Fibroblast of skin of scalp (primary cell): ENCODE measurements at places on chromosomes 1 and 21.
A peak's percentile ranks its signal among the peaks of the same experiment; 100 is the strongest.

- DNase-seq = no peak
Observed at GRCh38 chr1:246184503-246184902, 322.6 kb downstream of the SMYD3 start.

GRCh38 chr1:210770396-210770984, 363.5 kb downstream of the KCNH1 start:
- no peak for DNase-seq

DNA sequence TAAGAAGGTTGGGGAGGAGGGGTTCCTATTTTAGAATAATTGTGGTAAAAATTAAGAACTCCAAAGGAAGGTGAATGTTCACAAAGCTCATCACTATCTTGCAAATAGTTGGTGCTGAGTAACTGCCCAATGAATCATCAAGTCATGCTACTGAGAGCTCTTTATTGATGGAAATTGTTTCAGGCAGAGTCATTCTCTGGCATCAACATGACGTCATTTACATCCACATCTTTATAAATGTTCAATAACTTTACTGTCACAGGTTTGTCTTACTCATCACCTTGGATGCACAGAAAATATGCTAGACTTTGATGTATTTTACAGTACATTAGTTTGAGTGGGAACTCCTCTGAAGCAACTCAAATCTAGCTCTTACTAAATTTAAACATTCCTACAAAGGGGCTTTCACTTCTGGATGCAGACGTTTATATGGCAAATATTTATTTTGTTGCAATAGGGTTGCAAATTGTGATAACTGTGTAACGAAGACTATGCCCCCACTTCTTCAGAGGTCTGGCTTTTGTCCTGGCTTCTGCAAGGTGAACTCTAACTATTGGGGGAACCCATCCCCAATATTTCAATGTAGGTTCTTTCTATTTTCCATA, 273.7 kb upstream of the AJAP1 start:
- DNase-seq = peak; percentile 88

- DNase-seq = no peak
Observed at GRCh38 chr1:208747979-208748378, 503.8 kb upstream of the PLXNA2 start.

DNA sequence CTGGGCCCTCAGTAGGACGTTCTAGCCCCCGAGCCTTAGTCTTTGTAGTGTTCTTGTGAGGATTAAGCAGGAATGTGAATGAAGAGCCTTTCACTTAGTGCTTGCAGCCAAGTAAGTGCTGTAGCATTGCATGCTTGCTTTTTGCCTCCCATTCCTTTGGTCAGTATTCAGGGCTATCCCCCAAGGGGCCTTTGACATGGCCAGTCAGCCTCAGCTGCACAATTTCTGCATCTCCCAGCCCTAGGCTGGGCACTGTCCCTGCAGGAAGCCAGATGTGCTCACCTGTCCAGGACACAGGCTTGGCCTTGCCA, 30.5 kb downstream of the SOX13 start:
- peak; percentile 22 for DNase-seq

DNA sequence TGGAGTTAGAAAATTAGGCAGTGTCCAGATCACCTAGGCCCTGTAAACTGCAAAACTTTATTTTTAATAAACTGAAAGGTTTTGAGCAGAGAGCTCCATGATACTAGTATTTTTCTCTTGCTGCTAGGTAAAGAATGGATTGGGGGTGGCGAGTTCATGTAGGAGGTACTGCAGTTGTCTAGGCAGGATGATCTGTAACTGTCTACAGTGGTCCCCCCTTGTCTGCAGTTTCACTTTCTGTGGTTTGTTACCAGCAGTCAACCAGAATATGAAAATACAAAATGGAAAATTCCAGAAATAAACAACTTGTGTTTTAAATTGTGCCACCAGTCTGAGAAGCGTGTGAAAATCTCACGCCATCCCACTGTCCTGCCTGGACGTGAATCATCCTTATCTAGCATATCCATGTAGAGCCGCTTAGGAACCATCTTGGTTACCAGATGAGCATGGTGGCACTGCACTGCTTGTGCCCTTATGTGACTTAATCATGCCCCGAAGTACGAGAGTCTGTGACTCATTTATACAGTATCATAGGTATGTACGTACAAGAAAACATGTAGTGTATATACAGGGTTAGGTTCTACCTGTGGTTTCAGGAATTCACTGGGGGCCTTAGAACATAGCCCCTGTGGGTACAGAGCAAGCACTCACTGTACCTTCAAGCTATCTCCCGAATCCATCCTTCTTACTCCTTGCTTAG, 94.2 kb downstream of the AHCTF1 start:
- DNase-seq = peak; percentile 5

- no peak for DNase-seq
Observed at GRCh38 chr1:107152395-107152794, 11.6 kb downstream of the NTNG1 start.

DNA sequence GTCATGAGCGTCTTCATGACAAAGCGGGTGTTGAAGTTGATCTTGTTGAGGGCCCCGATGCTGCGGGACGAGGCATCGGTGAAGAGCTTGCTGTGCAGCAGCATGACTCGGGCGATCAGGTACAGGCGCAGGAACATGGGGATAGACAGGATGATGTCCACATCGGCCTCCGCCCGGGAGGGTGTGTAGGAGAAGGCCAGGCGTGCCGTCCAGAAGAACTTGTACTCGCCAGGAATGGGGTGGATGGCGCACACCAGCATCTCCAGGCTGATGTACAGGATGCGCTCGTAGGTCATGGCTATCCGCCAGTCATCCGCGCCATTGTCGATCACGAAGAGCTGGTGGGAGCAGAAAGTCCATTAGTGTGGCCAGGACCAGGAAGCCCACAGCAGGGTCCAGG, 98.0 kb downstream of the KCNN3 start:
- DNase-seq = no peak

DNA sequence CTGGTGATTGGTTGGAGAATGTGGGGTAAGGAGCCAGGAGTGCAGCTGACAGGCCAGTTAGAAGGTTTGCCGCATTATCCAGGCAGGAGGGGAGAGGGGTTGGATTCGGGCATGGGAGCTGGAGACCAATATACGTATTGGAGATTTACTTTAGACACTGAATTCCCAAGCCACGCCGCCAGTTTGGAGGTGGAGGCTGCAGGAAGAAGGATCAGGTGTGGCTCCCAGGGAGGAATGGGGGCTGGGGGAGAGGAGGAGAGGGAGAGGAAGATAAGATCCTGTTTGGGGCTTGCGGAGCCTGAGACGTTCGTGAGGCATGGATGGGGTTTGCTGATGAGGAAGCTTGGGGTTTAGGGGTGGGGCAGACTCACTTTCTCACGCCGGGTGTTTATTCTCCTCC, 155.1 kb upstream of the IGSF21 start:
- no peak for DNase-seq

- no peak for DNase-seq
Observed at GRCh38 chr1:181643631-181644030, 160.3 kb downstream of the CACNA1E start.

DNA sequence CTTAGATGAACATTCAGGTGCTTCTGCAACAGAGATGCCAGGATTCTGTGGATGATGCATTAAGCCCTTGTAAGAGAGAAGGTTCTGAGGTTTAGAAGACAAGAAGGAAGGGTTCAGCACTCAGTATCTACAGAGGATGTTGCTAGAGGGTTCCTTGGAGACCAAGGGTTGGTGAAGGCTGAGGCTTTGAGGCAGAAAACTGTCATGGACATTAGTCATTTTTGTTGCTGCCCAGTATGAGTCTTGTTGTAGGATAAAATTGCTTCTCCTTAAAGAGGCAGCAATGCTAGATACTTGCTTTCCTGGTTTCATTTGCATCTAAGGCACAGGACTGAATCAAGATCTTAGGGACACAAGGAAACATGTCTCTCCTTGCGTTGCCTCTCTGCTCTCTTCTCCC, 319.4 kb upstream of the NFIA start:
- DNase-seq = peak; percentile 31

DNA sequence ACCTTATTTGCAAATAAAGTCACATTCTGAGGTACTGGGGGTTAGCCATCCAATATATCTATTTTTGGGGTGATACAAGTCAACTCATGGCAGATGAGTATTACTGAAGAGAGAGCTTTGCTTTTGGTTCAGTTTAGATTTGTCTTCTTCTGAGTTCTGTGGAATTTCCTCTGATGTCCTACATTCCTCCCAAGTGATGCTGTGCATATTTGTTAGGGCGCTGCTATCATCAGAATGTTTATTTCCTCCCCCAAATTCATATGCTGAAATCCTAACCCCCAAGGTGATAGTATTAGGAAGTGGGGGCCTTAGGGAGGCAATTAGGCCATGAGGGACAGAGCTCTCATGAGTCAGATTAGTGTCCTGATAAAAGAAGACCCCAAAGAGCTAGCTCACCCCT, 96.2 kb upstream of the WLS start:
- peak; percentile 57 for DNase-seq

DNA sequence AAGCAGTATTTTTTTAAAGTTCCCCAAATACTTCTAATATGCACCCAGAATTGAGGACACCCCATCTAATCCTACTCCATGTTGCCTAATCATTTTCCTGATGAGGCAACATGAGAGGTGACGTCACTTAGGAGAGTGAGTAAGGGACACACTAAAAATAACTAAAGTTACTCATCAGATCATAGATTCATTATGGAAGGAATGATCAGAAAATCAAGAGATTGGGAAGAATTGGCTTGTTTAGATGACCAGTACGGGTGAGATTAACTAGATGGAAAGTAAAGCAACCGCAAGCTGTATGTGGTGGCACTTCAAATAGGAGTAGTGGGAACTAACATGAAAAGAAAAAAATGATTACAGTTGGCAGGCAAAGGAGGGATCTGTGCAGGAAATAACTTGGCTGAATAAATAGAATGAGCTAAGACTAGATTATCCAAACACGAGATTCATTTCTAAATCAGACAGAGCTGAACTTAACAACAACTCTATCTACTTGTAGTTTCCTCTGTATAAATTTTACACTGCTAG, 61.4 kb upstream of the CXADR start:
- DNase-seq = peak; percentile 49

GRCh38 chr1:243587823-243588560, 262.1 kb downstream of the AKT3 start:
- DNase-seq = no peak

DNA sequence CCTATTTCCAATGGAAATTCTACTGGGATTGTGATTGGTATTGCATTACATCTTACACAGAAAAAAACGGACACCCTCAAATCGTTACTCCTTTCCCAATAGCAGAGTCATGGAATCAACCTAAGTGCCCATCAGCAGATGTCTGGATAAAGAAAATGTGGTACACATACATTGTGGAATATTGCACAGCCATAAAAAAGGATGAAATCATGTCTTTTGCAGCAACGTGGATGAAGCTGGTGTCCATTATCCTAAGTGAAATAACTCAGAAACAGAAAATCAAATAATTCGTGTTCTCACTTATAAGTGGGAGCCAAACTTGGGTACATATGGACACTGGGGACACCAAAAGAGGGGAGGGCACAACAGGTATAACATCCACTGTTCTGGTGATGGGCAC, 14.3 kb downstream of the HMGN1 start:
- no peak for DNase-seq

DNA sequence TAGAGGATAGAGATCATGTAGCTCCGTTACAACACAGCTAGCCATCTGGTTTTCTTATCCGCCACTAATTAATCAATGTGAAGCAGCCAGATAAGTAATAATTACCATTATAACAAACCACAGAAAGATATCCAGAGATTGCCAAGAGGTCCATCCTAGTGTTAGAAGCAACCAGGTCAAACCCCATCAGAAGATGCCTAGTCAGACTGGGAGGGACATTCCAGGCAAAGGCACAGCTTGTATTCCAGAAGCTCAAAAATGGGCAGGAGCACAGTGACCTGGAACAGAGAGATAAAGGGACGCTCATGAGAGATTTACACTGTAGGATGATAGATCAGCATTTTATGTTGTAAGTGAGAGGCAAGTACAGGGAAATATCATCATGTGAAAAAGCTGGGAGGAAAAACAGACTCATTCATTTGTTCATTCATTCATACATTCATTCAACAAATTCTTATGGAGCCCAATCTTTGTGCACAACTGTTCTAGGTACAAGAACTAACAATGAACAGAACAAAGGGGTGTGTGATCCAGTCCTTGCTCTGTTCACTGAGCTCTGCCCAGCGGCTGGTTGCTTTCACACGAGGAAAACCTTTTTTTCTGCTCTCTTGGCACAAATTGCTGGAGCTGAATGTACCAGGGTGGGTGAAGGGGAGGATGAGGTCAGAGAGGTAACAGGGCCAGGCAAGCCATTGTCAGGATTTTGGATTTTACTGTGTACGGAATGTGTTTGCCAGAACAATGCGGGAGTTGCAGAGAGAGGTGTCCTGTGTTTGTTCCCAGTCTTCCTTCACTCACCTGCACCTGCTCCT, 240.8 kb upstream of the FGGY start:
- DNase-seq = no peak

DNA sequence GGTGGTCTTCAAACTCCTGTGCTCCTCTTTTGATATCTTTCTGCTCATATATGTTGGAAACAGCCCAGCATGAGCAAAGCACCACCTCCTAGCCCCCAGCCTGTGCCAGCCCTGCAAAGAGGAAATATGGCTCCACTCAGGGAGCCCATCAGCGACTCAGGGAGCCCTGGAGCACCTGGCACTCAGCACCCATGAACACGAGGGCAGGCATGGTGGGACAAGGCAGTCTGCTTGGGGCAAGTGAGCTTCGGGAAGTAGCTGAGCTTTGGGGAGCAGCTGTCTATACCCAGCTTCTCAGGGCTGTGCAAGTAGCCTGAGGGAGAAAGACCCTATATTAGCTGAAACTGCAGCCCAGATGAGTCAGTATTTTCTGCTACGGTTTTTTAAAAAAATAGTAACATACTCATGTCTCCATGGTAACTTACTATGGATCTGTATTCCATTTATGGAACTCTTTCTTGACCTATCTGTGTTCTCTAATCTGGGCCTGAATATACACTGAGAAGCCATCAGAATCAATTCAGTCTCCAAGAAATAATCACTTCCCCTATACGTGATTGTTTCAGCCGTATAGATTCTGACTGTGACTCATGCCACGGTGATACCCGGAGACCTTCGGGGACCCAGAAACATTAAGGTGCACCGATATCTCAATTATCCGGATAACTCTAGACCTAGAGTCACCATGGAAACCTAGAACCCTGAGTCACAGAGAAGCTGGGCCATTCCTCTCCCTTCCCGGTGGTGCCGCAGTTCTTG, 1.5 kb upstream of the ETS2 start:
- peak; percentile 62 for DNase-seq

GRCh38 chr1:107972391-107973180, 7.6 kb upstream of the VAV3 start:
- DNase-seq = no peak

- no peak for DNase-seq
Observed at GRCh38 chr1:167219194-167219593, 1.5 kb upstream of the POU2F1 start.

DNA sequence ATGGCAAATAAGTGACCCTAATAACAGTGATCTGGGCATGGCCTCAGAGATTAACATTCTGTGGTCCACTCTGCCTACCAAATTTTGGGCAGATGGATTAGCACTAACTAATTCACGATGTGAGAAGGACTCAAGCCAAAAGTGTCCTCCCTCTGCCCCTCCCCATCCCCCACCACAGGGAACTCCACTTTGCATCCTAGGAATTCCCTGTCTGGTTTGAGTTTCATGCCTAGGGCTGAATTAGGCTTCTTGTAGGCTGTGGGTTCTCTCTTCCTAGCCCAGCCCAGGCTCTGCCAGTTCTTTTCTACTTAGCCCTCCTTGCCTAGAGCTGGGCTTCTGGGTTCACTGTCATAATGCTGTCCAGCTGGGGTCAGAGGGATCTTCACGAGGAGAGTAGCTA, 64.1 kb downstream of the ATP2B4 start:
- DNase-seq = no peak

- DNase-seq = no peak
Observed at GRCh38 chr1:158013840-158014730, 20.6 kb downstream of the KIRREL1 start.
